Kidney epithelial cell (primary cell): ENCODE measurements at places on chromosomes 11 and 22.

DNA sequence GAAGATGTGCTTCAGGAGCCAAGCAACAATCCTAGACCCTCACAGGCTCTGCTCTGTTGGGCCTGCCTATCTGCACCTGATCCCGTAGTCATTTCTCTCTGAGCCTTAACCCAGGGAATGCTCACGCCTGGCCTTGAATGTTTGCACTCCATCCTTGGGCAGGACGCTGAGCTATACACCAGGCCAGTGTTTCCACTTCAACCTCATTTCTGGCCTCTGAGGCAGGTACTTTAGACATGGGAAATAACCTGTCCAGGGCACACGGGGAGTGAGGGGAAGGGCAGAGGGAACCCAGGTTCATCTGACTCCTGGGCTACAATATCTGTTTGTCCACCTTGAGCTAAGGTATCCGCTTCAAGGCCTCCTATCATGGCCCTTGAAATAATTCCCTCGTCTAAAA, 9.9 kb downstream of the RSPH14 start:
- no peak for DNase-seq

DNA sequence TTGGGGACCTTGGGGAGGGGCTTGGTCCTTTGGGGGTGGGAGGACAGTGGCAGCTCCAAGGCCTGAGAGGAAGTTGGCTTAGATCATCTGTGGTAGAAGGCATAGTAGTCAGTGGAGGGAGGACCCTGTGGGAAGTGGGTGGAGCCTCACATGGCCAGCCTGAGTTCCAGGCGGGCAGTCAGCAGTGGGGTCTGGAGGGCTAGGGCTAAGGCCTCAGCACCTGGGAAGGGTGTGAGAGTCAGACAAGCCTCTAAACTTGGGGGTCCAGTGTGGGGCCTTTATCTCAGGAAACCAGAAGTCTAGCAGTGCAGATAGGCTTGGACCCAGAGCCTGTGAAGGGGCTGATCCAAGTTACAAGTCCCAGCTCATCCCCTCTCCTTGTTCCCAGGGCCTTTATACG, 4.0 kb downstream of the NLRX1 start:
- DNase-seq, result no peak

DNA sequence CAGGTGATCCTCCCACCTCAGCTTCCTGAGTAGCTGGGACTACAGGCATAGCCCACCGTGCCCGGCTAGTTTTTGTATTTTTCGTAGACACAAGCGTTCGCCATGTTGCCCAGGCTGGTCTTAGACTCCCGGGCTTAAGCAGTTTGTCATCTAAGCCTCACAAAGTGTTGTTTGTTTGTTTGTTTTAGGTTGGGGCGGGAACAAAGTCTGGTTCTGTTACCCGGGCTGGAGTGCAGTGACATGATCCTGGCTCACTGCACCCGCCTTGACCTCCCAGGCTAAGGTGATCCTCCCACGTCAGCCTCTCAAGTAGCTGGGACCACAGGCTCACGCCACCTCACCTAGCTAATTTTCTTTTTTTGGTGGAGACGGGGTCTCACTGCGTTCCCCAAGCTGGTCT, 12.6 kb downstream of the IRF7 start:
- DNase-seq, result no peak

- no peak for DNase-seq
These were observed 49.3 kb upstream of the WNT7B start for GRCh38 chr22:46025973-46026898.

- DNase-seq, result no peak
These were observed 125.6 kb downstream of the TRPC6 start for GRCh38 chr11:101458161-101458560.

GRCh38 chr11:13174090-13174489, 103.5 kb upstream of the BMAL1 start:
- DNase-seq, result no peak

DNA sequence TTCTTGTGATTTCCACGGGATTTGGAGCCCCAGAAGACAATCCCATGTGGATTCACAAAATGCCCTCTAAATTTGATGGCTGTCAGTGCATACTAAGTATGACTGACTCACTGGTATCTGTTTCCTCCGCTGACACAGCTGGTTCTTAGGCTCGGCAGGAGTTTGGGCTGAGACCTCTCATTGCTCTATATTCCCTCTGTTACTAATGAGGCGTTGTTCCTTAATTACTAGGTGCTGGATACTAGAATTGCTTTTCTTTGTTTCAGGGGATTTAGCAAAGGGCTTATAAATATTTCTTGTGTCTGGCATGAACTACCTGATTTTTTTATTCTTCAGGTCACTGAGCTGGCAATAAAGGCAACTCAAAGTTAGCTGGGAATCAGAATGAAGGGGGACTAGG, 53.2 kb upstream of the EHF start:
- DNase-seq, result no peak

DNA sequence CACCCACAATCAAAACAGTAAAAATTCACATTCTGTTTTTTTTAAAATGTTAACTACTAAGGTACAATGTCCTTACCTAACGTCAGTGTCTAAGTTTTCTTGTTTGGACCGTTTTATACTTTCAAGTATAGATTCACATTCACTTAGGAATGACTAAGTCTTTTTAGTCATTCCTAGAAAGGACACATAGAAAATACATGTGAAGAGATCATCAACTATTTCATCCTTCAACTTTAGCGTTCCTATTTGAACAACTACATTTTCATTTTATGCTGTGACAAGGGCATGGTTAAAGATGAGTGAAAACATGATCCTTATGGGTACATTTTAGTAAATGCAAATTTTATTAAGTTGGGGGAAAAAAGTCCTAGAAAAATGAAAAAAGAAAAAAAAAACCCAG, 62.8 kb downstream of the DDX10 start:
- no peak for DNase-seq

- DNase-seq, result no peak
These were observed 26.3 kb upstream of the HMGXB4 start for GRCh38 chr22:35230839-35231584.

GRCh38 chr11:119318240-119319135, 1.6 kb upstream of the MCAM start:
- peak; percentile 58 for DNase-seq

DNA sequence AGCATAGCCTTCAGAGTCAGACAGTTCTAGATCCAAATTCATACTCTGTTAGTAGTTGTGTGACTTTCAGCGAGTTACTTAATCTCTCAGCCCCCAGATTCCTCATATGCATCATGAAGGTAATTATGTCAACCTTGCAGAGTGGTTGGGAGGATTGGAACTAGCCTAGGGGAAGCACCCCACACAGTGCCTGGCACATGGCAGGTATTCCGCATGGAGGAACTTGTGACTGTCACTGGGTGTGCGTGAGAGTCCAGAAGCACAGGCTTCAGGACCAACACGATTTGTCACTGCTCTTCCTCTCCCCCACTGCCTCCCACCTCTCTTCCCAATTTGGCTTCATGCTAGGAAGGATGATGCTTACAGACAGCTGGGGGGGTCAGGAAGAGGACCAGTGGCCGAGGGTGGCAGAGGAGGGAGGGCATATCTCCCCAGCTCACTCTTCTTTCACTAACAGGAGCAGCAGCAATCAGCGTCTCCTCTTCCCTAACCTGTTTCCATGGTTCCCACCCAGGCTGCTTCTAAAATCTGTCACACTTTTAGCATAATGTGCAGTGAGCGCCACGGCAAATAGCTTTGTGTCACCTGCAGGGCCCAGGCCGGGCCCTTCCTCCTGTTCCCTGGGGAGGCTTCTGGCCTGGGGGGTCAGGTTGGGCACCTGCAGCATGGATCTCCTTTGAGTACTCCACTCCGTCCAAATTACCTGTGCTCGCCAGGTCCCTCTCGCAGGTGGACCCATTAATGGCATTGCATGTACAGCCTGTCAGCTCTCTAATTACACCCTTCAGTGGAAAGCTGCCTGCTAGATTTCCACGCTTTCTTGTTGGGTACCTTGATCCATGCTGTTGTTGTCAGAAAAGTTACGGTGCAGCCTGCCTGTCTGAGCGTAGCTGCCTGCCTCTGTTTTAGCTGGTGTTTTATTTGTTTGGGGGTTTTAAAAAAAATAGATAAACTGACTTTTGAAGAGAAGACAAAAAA, 400.4 kb downstream of the NXPE2 start:
- DNase-seq, result no peak

DNA sequence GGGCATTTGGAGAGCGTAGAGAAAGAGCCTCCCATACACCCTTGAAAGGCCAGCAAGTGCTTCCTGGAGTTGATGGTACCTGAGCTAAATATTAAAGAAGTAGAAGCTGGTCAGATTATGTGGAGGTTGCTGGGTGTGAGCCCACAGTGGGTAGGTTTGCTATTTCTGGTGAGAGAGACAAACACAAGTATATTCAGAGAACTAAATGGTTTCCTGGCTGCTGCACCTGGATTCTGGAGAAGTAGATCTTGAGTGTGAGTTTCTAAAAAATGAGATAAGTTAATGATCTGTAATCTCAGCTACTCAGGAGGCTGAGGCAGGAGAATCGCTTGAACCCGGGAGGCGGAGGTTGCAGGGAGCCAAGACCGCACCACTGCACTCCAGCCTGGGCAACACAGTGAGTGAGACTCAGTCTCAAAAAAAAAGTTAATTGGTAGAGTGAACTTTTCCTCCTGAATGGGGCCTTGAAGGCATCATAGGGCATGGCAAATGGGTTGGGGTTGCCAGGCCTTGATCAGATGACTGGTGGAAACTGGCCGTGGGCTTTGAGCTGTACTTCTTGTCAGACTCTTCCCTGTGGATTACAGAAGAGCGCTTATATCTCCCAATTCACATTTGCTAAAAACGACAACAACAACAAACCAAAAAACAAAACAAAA, 75.8 kb downstream of the ADAMTS15 start:
- DNase-seq, result no peak

DNA sequence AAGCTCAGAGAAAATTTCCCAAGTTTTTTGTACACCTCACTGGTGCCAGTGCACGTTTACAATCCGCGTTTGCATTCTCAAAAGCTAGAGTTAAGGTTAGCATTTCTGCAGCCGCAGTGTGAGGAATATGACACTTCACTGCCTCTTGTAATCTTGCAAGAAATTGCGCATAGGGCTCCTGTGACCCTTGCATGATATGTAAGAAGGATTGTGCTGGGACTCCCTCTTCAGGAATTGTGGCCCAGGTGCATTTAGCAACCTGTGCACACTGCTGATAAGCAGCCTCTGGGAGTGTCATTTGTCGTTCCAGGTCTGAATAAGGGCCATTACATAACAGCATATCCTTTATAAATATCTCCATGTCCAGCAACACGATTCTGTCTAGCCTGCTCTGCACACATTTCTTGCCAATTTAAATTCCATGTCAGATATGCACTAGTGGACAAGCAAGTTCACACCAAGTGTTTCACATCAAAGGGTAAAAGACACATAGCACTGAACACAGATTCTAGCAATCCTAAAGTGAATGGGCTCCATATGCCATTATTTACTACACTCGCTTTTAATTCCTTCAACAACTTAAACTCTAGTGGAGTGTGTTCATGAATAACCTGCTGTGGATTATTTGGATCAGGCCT, 69.2 kb upstream of the INCENP start:
- DNase-seq, result no peak

- DNase-seq, result no peak
These were observed 635 bp upstream of the GRK3 start for GRCh38 chr22:25563761-25564319.

DNA sequence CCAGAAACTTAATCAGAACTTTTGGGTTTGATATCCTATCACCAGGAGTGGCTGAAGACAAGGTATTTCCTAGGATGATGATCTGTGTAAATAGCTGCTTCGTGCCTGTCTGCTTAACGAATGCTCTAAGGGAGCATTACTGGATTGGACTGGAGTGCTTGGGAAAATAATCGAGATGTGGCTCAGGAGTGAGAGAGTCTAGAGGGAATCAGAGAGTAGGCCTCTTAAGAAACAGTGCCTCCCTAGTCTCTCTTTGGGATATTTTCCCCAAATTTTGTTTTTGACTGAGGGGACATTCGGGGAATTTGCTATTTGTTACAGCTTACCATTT, 2.5 kb downstream of the MAML2 start:
- DNase-seq, result no peak

GRCh38 chr11:109309153-109309552, 112.8 kb upstream of the C11orf87 start:
- no peak for DNase-seq

DNA sequence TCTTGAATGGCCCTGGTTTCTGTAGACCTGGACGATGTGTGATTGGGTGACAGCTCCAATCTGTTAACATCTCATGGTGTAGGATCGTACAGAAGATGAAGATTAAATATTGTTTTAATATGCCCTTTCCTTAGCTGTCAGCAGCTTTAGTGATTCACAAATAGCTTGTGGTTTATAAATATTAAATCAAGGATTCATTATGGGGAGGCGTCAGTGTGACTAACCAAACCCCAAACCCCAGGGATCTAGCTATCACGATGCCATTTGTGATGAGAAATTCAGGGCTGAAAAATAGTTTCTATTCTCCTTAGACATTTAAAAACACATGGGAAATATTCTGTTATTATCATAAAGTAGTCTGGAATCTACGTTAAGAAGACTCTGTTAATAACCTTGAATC, 73.4 kb downstream of the NCAM1 start:
- no peak for DNase-seq

DNA sequence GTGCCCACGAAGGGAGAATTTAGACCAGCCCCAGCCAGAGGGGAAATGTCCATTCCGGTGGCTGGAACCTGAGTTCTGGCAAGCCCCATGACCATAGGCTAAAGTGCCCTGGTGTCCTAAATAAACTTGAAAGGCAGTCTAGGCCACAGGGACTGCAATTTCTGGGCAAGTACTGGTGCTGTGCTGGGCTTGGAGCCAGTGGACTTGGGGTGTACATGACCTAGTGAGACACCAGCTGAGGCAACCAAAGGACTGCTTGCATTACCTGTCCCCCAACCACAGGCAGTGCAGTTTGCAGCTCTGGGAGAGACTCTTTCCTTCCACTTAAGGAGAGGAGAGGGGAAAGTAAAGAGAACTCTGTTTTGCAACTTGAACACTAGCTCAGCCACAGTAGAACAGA, 23.7 kb downstream of the RRP8 start:
- no peak for DNase-seq

- no peak for DNase-seq
These were observed 48.8 kb downstream of the OSBP2 start for GRCh38 chr22:30743257-30744020.

DNA sequence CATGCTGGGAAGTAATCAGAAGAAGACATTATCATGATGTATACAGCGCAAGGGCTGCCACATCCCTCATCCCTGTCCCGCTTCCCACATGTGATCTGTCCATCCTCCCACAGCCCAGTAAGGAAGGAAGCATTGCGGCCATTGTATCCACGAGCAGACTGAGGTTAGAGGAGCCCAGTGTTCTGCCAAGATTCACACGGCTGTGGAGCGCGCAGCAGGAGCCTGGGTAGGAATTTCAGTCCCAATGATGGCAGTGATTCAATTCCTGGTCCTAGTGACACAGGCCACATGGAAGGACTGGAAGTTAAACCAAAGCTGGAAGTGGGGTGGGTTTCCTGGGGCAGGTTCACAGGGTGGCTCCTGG, 89.2 kb downstream of the RTL6 start:
- DNase-seq, result no peak
